Frontal cortex (tissue), 4 donors: ENCODE measurements at places on chromosomes 6 and 20.

GRCh38 chr6:152552616-152553209, 84.4 kb downstream of the SYNE1 start:
- no peak for DNase-seq

GRCh38 chr6:5286780-5287179, 25.5 kb downstream of the FARS2 start:
- no peak for DNase-seq

- DNase-seq = no peak
Observed at GRCh38 chr20:5279661-5280060, 37.1 kb downstream of the PROKR2 start.

DNA sequence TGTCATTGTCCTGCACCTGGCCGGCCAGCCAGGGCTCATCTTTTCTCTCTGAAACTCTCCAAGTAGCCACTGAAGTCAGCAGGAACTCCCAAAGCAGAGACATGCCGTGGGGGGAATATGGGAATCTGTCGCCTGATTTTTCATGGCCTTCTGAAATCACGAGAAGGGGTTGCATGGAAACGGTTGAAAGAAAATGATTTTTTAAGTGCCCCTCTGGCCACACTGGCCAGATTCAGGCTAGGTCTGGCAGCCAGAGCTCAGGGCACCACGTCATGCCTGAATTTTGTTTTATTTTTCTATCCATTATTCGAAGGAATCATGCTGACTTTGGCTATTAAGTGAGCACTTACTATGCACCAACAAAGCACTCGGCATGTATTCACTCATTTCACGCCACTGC, 65.2 kb downstream of the EYA2 start:
- DNase-seq = no peak

DNA sequence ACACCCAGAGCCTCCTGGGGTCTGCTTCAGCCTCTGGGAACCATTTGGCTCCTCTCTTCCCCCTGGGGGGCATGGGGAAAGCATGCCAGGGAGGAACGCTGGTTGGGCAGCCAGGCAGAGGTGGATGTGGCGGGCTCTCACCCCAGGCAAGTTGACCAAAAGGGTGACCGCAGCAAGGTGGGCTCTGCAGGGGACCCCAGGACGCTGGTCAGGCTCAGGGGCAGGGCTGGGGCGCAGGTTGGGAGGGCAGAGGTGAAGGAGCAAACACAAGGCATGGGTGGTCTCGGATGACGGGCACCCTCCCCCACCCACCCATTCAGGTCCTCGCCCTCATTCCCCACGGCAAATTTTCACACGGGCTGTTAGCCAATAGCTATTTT, 30.2 kb upstream of the MRGBP start:
- no peak for DNase-seq

GRCh38 chr6:80165143-80165542, 58.7 kb downstream of the BCKDHB start:
- DNase-seq = no peak

GRCh38 chr6:63573076-63573898, 1.0 kb downstream of the LOC128125822 start:
- peak; percentile 35 for DNase-seq

GRCh38 chr6:43790031-43790430, 20.0 kb downstream of the VEGFA start:
- DNase-seq = no peak

DNA sequence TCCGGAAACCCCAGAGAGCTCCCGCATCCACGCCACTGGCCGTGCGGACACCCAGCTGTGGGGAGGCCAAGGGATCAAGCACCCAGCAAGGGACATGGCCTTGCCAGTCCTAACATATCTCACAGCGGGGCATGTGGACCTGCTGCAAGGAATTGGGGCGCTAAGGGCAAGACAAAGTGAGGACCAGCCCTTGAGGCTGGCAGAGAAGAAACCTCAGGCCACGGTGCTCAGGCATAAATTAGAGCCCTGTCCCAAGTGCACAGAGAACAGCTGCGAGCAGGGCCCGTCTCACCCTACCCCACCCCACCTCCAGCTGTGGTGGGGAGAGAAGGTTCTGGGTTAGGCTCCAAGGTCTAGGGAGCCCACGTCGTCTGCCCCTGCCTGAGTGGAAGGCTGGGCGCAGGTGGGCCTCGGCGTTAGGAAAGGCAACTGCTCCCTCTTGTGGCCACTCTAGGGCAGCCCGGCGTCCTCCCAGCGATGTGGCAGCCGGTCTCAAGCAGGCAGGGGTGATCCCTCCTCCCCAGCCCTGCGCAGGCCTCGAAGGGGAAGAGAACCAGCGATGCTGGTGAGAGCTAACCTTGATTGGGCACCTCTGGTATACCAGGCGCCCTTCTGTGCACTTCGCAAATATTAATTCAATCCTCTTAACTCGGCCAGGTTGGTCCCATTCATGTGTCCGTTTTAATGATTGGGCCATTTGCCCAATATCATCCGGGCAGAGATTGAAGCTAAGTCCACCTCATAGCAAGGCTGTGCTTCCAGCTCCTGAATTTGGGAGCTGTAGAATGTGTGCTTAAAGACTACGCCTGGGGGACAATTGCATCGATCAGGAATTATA, 235.8 kb downstream of the NFATC2 start:
- peak; percentile 81 for DNase-seq

- no peak for DNase-seq
Observed at GRCh38 chr6:116842459-116842858, 13.6 kb upstream of the GPRC6A start.

- peak; percentile 27 for DNase-seq
Observed at GRCh38 chr6:8131265-8131897, 29.0 kb upstream of the EEF1E1 start.

- DNase-seq = no peak
Observed at GRCh38 chr6:24743944-24744335, 25.0 kb upstream of the C6orf62 start.

DNA sequence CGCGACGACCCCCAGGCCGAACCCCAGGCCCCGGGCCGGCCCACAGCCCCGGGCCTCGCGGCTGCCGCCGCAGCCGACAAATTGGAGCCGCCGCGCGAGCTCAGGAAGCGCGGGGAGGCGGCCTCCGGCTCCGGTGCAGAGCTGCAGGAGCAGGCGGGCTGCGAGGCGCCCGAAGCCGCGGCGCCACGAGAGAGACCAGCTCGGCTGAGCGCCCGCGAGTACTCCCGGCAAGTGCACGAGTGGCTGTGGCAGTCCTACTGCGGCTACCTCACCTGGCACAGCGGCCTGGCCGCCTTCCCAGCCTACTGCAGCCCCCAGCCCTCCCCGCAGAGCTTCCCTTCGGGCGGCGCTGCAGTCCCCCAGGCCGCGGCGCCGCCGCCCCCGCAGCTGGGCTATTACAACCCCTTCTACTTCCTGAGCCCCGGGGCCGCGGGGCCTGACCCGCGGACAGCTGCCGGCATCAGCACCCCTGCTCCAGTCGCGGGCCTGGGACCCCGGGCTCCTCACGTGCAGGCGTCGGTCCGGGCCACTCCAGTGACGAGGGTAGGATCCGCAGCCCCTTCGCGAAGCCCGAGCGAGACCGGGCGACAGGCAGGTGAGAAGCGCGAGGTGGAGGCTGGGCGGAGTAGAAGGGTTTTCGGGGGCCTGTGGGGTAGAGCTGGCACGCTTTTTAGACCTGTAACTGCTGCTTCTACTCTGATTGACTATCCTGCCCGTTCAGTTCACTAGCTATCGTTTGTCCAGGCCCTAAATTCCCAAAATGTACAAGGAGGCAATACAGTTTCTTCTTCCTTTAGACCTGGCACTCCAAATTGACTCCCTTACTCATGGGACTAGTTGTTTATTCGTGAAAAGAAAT, 654 bp downstream of the FAM8A1 start:
- DNase-seq = peak; percentile 24

- no peak for DNase-seq
Observed at GRCh38 chr6:147527197-147527596, 18.7 kb downstream of the SAMD5 start.

DNA sequence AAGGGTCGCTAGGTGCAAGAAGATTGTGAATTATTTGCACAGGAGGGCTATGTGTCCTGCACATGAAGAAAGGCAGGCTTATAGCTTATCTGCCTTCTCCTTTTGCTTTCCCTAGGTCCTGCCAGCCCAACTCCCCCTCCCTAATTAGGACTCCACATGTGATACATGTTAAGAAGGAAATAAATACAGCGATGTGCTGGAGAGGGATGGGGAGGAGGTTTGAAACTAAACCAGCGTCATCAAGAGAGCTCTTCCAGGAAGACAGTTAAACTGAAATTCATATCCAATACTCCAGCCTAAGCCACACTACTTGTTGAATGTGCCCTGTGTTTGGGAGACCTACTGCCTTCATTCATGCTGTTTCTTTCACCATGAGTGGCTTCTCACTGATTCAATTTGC, 34.9 kb upstream of the UTRN start:
- no peak for DNase-seq

DNA sequence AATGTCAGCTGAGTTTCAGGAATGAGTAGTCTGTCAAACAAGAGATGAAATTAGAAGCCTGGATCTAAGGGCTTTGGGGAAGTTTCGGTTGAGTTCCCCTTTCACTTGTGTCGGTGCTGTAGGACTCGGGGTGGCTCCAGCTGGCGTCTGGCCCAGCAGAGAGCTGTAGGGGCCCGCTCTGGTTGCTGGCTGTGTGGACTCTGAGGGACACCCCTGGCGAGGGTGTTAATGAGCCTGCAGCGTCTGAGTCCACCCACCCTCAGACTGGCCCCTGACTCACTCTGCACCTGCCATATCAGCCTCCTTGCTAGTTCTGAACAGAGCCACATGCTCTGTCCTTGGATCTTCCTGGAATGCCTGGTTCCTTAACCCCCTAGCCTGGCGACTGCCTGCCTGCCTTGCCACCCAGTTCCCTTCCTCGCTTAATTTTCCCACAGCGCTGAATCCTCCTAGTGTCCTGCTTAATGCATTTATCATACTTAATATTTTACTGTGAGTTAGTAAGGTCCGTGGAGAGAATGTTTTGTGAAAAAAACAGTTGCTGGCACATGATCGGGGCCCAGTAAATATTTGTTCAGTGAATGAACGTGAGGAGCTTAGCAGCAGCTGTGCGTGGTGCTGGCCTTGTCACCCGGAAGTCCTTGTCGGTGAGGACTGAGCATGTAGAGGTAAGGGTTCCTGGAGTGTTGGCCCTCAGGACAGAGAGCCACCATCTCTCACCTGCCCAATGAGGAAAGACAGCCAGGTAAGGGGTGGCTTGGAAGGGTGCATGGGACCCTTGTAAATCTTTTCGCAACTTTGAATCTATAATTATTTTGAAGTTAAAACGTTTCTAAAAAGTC, 1.6 kb downstream of the DNAJC5 start:
- no peak for DNase-seq

GRCh38 chr20:7496394-7496991, 443.8 kb downstream of the HAO1 start:
- no peak for DNase-seq

- no peak for DNase-seq
Observed at GRCh38 chr6:108133594-108134179, 32.1 kb upstream of the NR2E1 start.

DNA sequence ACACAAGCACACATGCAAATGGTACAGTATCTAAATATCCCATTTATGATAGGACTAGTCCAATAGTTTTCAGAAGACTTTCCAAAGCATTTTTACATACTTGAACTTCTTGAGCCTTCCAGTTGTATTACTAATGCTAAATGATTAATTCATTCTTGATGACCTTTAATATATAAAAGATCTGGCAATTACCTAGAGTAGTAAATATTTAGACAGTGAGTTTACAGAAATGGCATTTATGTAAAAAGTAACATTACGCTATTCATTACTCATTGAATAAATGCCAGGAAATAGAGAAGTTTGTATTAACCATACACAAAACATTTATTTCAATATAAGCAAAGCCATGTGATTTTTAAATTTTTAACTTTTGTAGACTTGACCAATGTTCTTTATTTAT, 158.8 kb downstream of the DST start:
- no peak for DNase-seq

DNA sequence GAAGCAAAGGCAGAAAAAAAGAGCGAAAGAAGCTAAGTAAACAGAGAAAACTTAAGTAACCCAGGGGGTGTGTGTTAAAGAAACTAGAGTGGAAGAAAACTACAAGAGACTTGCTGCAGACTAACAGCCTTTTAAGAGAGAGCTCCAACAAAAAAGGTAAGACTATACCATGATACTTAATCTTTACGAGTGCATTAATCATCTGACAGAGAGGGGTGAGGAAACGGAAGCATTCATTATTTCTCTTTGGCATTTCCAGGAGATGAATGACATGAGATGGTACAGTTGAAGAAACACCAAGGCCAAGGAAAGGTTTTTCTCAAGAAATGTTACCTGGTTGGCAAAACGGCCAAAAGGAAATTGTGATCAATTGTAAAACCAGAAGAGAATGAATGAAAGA, 906.8 kb downstream of the QKI start:
- no peak for DNase-seq

DNA sequence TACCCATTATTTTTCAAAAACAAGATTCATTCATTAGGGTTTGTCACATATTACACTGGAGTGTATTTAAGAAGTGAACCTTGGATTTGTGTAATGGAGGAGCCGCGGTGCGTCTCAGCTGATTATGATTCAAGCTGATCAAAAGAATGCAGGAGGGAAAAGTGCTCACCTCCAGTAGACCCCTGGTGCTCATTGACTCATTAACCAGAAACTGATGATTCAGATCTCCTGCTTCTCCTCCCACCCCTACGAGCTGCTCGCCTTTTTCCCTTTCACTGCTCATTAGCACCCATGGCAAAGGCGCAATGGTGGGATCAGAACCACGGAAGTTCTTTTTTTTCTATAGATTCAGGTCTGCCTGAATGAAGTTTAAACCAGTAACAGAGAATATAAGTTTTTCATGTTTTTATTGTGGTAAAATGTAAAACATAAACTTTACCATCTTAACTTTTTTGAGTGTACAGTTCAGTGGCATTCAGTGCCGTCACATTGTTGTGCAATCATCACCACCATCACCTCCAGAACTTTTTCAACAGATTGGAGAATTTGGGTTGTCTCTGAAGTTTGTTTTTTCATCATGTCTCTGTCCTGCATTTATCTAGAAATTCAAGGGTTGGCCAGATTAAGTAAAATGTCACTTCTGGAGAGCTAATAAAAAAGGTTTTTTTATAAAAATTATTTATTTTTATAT, 101.6 kb downstream of the LINC00237 start:
- DNase-seq = no peak

GRCh38 chr6:82337688-82338257, 25.8 kb upstream of the TPBG start:
- DNase-seq = no peak

GRCh38 chr20:13261460-13262301, 40.6 kb downstream of the ISM1 start:
- no peak for DNase-seq

- no peak for DNase-seq
Observed at GRCh38 chr6:10633216-10633615, 61.2 kb downstream of the C6orf52 start.

DNA sequence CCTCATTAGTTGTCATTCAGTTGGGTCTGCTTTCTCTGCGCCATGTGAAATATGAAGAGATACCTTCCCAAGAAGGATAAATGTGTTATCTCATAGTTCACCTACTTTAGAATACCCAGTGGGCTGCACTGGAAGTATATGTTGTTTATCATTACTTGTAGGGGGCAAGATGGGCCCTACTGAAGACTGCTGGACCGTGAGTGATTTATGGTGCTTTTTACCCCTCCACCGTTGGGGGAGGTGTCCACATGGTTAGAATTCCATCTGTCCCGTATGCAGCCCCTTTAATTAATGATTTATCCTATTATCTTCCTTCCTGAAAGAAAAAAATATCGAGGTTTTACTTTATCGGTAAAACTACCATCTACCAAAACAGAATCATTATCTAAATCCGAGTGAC, 97.0 kb downstream of the TSHZ2 start:
- DNase-seq = no peak
